Right renal pelvis (tissue), 4 donors: ENCODE measurements at places on chromosomes 5 and 9.

DNA sequence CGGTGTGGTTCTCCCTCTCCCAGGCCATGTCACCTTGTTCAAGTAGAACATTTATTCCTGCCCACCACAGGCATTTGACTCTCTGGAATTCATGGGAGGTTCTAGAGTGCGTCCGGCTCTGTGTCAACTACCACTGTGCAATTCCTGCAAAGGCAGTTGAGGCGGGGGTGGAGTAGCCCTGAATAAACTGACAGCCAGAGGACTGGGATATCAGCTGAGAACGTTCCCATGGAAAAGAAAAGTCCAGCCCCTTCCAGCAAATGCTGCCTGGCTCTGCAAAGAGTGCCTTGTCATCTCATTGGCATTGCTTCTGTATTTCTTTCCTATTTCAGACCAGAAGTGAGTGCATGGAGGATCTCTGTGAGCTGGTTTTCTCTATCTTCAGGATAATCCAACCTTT is 18.9 kb upstream of the MEGF9 start:
- DNase-seq = no peak

DNA sequence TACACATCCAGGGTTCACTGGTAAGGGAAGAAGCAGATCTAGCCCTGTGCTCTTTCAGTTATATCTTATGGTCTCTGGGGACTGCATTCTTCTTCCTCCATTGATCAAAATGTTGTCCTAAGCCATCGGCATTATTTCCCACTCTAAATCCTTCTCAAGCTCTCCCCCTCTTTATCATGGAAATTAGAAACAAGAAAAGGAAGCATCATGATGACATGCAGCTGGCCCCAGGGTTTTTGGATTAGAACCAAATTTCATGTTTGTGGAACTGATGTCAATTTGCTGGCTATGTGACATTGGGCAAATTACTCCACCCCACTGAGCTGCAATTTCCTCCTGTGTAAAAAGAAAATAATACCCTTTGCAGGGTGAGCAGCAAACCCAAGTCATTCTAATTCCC is 39.5 kb downstream of the MFAP3 start:
- no peak for DNase-seq

DNA sequence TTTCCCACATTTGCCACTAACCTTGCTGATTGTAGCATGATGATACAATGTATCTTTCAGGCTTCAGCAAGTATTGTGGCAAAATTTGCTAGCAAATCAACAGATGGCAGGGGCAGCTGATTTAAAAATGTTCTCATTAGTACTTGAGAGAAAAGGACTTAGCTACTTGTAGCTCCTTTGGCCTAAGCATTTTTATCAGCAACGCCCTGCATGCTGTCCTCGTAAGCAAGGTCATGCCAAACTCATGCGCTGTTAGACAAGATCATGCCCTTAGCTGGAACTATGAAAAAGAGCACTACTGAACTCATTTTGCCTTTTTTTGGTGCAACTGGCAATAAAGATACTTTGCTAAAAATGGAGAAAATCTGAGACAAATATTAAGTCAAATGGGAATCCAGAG is 197.1 kb downstream of the ICE1 start:
- DNase-seq = no peak

- no peak for DNase-seq
Observed at GRCh38 chr5:129110742-129111141, 16.2 kb downstream of the ISOC1 start.

GRCh38 chr5:55278778-55279177 is 28.7 kb downstream of the DHX29 start:
- no peak for DNase-seq
